ENCODE measurements at places on chromosomes 12 and 14.

- DNase-seq, result peak; percentile 86
Observed at GRCh38 chr12:112121780-112122565, 3.4 kb upstream of the TRAFD1 start.

- peak; percentile 78 for DNase-seq
Observed at GRCh38 chr14:22225516-22226140, 363.4 kb downstream of the DAD1 start.

- peak; percentile 6 for DNase-seq
Observed at GRCh38 chr14:58243790-58244555, 670 bp upstream of the PSMA3 start.

- peak; percentile 71 for DNase-seq
Observed at GRCh38 chr12:77236066-77236465, 170.7 kb upstream of the E2F7 start.

- no peak for DNase-seq
Observed at GRCh38 chr14:45810152-45810872, 557.3 kb upstream of the MIS18BP1 start.

DNA sequence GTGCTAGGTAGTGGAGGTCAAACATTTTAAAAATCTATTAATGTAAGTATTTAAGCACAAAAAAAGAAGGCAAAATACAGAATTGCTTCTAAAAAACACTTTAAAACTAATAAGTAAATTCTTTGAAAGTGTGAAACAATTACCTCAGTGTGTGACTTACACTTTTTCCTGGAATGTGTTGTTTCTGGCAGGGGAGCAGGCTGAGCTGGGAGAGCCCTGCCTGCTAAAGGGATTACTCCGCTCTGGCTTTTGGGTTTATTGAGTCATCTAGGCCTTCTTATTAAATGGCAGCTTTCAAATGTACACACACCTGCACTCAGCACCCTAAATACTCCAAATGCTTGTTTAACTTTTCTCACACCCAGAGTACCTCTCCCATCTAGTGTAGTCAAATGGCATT, 279.8 kb downstream of the AKAP6 start:
- peak; percentile 90 for DNase-seq

DNA sequence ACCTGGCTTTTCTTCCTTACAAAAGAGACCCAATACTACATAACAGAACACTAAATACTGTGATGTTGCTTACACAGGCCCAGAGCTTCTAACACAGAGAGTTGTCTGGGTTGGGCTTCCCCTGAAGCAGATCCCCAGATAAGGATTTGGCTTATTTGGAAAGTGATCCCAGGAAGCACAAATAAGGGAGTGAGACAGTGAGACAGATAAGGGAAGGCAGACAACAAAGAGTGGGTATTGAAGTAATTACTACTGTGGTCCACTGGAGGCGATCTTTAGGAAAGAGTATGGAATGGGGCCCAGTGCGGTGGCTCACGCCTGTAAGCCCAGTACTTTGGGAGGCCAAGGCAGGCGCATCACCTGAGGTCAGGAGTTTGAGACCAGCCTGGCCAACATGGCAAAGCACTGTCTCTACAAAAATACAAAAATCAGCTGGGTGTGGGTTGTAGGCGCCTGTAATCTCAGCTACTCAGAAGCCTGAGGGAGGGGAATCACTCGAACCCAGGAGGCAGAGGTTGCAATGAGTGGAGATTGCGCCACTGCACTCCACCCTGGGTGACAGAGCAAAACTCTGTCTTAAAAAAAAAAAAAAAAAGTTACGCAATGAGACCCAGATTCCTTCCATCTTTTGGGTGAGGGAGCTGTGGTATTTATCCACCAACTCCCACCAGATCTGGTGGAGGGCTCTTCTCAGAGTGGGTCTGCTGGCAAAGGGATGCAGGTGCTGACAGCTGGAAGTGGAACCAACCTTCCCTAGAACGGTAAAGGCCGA, 10.2 kb upstream of the C12orf43 start:
- no peak for DNase-seq

- peak; percentile 69 for DNase-seq
Observed at GRCh38 chr12:31773223-31773750, 44.5 kb upstream of the AMN1 start.

DNA sequence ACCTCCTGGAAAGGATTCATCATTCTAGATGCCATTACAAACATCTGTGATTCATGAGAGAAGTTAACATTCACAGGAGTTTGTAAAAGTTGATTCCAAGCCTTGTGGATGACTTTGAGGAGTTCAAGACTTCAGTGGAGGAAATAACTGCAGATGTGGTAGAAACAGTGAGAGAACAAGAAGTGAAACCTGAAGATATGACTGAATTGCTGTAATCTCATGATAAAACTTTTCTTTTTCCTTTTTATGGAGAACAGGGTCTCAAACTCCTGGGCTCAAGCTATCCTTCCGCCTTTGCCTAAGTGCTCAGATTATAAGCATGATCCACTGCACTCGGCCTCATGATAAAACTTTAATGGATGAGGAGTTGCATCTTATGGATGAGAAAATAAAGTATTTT, 64.5 kb upstream of the GTF2A1 start:
- no peak for DNase-seq

GRCh38 chr12:83826112-83826511, 1086.5 kb downstream of the SLC6A15 start:
- no peak for DNase-seq

DNA sequence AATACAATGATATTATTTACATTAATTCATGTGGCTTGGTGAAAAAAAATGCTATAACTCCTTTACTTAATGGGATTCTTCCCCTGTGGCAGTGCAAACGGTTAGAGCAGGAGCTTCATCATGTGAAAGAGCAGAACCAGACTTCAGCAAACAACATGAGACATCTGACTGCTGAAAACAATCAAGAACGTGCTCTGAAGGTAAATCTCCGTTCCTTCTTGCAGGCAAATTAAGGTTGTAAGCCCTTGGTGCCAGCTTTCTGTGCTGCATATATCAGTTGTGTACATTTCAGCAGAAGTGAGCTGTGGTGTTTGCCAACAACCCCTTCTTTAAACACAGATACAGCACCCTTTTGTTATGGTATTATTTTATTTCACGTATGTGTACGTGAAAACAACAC, 171.7 kb downstream of the MIPOL1 start:
- no peak for DNase-seq

DNA sequence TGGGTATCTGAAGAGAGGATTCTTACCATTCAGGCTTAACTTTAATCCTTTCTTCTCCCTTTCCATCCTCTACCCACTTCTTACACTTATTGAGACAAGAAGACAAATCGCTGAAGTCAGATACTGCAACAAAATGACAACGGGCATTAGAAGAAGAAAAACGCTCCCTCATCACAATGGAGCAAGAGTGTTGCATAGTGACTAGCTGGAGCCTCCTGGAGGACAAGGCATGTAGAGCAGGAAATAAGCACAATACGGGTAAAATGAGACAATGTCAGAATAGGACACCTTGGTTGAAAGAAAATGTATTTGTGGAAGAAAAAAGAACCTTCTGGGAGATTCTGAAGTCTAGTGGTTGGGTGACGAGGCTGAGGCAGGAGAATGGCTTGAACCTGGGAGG, 501.0 kb downstream of the RERGL start:
- no peak for DNase-seq

DNA sequence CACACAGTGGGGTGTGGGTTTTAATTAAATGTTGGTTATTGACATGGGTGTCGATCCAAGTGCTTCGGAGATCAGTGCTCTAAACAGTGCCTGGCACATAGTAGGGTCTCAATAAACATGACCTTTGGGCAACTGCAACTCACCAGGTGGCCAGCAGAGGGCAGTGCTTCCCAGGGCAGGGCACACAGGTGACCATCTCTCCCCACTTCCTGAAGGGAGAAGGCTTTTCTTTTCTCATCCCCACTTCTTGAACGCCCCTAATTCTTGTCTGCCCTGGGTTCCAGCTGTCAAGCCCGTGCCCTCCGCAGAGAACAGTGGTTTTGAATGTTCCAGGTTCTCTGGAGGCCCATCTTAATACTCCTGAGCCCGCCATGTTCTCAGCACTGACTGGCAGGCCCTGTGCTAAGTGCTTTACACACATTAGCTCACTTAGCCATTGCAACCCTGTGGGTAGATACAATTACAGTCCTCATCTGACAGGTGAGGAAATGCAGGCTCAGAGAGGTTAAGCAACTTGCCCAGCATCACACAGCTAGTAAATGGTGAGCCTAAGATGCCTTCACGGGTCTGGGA, 16.3 kb downstream of the RAPGEF3 start:
- no peak for DNase-seq

GRCh38 chr14:85564841-85565527, 35.0 kb downstream of the FLRT2 start:
- peak; percentile 29 for DNase-seq

GRCh38 chr12:6553051-6553868, 2.6 kb downstream of the IFFO1 start:
- peak; percentile 56 for DNase-seq

GRCh38 chr14:53888535-53889386, 67.9 kb downstream of the BMP4 start:
- no peak for DNase-seq

DNA sequence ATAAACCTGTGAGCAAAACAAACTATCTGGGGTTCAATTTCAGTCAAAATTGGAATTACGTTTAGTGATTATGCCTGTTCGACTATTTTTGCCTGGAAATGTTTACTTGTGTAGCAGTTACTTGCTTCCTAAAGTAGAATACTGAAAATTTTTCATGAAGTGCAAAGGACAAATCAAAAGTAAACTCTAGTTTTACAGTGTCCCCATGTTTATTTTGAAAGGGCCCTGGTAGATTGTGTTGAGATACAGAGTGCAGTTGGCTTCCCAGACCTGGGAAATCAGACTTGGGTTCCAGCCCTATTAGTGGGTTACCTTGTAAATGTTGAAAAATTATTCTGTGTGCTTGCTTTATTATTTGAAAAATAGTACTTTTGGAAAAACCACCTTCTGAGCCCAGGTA, 17.3 kb downstream of the KLRB1 start:
- DNase-seq, result no peak

- DNase-seq, result no peak
Observed at GRCh38 chr12:57657744-57658143, 24.7 kb upstream of the B4GALNT1 start.
